ENCODE measurements at places on chromosomes 1 and 21. TPM values are rescaled to one million over a fixed set of nuclear protein-coding genes. Genes with fewer than 3 reads are reported as not detected.

GRCh38 chr21:41632748-41633475 lies 125.0 kb upstream of the TMPRSS2 start:
- no peak for DNase-seq

- DNase-seq: no peak
These were observed 87.0 kb downstream of the SIPA1L2 start for GRCh38 chr1:232542633-232543593.

DNA sequence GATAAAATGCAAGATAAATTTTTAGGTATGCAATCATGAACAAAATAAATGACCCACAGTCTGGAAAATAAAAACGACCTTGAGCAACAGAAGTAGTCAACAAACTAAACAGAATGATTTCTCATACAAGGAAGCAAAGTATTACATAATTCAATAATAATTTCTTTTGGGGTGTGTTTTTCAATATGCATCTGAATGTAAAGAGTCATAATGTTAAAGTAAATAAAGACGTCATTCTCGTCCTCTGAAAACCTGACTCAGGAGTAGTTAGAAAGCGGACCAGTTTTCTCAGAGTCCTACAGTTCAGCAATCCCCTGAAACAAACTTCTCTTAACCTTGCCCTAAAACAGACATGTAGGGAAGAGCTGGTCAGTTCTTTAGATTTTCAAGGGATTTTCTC lies 18.6 kb downstream of the CDC42BPA start:
- no peak for DNase-seq

GRCh38 chr1:112079446-112079845 lies 90.0 kb upstream of the KCND3 start:
- DNase-seq: no peak

DNA sequence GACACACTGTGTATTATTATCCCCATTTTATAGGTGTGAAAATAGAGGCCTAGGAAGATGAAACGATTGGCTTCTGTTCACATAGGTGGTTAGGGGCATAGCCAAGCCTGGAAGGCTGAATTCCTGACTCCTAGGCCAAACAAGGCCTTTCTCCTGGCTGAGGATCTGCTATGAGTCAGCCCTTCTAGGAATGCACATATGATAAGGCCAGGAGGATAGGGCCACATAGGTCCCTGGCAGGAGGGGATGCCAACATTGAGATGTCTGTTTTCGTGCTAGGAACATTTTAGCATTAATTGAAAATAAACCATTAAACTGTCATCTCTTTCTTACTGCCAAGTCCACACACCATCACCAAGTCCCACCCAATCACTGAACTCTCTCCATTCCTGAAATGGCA lies 9.2 kb downstream of the CSMD2 start:
- no peak for DNase-seq

DNA sequence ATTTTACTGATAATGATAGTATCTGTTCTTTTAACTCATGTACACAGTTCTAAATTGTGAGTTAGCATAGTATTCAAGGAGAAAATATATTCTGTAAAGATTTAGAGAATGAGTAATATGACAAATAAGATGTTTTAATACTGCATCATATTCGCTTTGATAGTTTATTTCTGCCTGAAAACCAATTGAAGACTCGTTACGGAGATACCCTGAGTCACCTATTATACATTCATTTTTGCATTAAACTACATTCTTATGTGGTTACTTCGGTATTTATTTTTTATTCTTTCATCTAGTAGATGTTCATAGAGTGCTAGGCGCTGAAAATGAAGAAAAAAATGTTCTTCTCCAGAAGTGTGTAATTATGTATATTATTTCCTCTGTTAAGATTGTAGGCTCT lies 5.3 kb downstream of the UHMK1 start:
- no peak for DNase-seq

DNA sequence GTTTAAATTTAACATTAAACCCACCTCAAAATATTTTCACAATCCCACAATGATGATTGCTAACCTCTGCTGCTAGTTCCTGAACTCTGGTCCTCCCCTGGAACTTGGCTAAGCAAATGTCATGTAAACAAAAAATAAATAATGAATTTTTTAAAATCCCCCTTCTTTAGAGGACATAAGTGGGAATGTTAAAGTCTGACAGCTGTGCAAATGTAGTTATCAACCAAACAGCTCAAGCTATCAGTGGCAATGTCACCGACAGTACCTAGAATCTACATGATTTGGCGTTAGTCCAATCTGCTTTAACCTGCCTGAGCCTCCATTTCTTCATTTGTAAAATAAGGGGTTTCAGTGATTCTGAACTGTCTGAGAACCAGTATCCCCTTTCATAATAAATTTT lies 67.7 kb downstream of the GDAP2 start:
- no peak for DNase-seq

- DNase-seq: peak; percentile 26
These were observed 365.5 kb upstream of the SGIP1 start for GRCh38 chr1:66168467-66168887.

GRCh38 chr1:66112744-66113400 lies 320.2 kb downstream of the PDE4B start:
- DNase-seq: no peak

DNA sequence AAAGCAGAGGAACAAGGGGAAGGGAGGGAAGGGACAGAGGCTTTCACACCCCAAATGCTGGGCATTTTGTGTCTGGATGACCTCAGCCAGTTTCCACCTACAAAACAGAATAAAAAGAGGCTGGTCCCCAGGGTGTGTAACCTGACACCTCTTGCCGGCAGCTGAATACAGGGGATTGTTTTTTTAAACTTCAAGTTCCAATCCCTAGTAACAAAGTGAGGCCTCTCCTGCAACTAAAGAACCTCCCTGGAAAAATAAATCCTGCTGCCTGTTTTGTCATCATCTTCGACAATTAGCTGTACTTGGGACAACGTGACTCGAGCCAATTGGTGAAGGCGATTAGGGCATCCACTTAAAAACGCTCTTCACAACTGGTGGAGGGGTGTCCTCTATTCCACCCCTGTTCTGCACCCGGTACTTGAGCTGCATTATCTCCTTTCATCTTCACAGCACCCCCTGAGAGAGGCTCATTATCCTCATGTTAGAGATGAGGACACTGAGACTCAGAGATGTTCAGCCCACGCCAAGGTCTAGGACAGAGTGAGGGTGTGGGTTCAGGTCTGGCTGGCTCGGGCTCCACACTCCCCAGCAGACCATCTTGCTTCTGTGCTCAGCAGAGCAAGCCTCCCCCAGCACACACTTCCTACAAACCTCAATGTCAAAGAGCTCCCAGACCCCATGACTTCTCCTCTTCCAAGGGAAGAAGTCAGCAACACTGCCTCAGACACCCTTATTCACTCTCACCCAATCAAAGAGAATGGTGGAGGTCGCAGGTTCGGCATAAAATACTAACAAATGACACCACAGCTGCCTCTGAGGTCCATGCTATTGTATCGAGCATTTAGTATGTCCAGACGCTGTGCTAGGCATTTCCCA lies 15.2 kb downstream of the ITPKB start:
- no peak for DNase-seq

GRCh38 chr1:165376041-165376810 lies 19.7 kb upstream of the LMX1A start:
- peak; percentile 35 for DNase-seq

- no peak for DNase-seq
These were observed 27.3 kb upstream of the CAMK1G start for GRCh38 chr1:209556162-209556690.

The LCE1F gene
- not detected for polyA plus RNA-seq

The CACNA1S gene
- polyA plus RNA-seq: not detected

The FMO2 gene
- 0.07 TPM for polyA plus RNA-seq

The PHF13 gene
- 9.4 TPM for polyA plus RNA-seq

The CELF3 gene
- polyA plus RNA-seq: not detected

The OPTC gene
- not detected for polyA plus RNA-seq

The CATSPERE gene
- 0.20 TPM for polyA plus RNA-seq

The DISP1 gene
- 6.2 TPM for polyA plus RNA-seq

All from BJ (cell line).